Cardiac ventricle fibroblast (primary cell): ENCODE measurements at places on chromosomes 7 and 10. TPM values are rescaled to one million over a fixed set of nuclear protein-coding genes. Genes with fewer than 3 reads are reported as not detected.

Gene SFRP4
- 0.25 and 1.5 TPM in 2 replicates for total RNA-seq

Gene DOCK4
- 6.3 and 11.2 TPM in 2 replicates for total RNA-seq

Gene HOXA7
- total RNA-seq = not detected in 2 replicates

Gene PDZD7
- total RNA-seq = 0.06 and 1.4 TPM in 2 replicates

Gene PLPP4
- total RNA-seq = not detected in 2 replicates

Gene FFAR4
- total RNA-seq = not detected in 2 replicates

Gene PRR15
- total RNA-seq = 4.2 and 4.8 TPM in 2 replicates

Gene TAS2R5
- total RNA-seq = 0.44 and 1.3 TPM in 2 replicates

Gene PAPOLB
- 0.24 TPM in 1 of 2 replicates, not detected in the other for total RNA-seq

Gene ZNF804B
- not detected in 2 replicates for total RNA-seq

Gene CDK6
- 12.2 and 14.4 TPM in 2 replicates for total RNA-seq

Gene PNLIP
- total RNA-seq = not detected in 2 replicates

Gene ZCCHC24
- 87.0 and 88.7 TPM in 2 replicates for total RNA-seq

Gene PLEKHA8
- 4.7 and 5.3 TPM in 2 replicates for total RNA-seq

Gene GIMAP4
- total RNA-seq = 0.54 and 0.56 TPM in 2 replicates

Gene TYW1B
- 0.25 and 0.88 TPM in 2 replicates for total RNA-seq

Gene LRRD1
- total RNA-seq = not detected in 2 replicates

Gene CXCL12
- total RNA-seq = 399 and 440 TPM in 2 replicates

Gene ZNF503
- total RNA-seq = 31.3 and 34.1 TPM in 2 replicates

Gene DDIT4
- total RNA-seq = 275 and 281 TPM in 2 replicates

Gene CDHR1
- total RNA-seq = 0.06 TPM in 1 of 2 replicates, not detected in the other

Gene PHYHIPL
- not detected in 2 replicates for total RNA-seq

Gene ATOH7
- total RNA-seq = not detected in 2 replicates

Gene LRRN3
- total RNA-seq = 0.87 and 7.9 TPM in 2 replicates

Gene PRLHR
- total RNA-seq = not detected in 2 replicates

Gene TMEM236
- 0.06 and 0.15 TPM in 2 replicates for total RNA-seq

Gene GSTO2
- 0.25 and 0.54 TPM in 2 replicates for total RNA-seq

Gene FAM131B
- total RNA-seq = 0.94 and 1.5 TPM in 2 replicates

Gene CNNM1
- 0.05 and 0.06 TPM in 2 replicates for total RNA-seq

Gene SUN3
- not detected in 2 replicates for total RNA-seq

Gene CPA5
- not detected in 2 replicates for total RNA-seq

Gene FXYD4
- total RNA-seq = not detected in 2 replicates

Gene TFAM
- total RNA-seq = 11.3 and 12.4 TPM in 2 replicates

Gene UTF1
- total RNA-seq = not detected in 2 replicates

Gene RBM48
- total RNA-seq = 7.1 and 10.4 TPM in 2 replicates

Gene SPDYE1
- not detected in 2 replicates for total RNA-seq

Gene ZNF425
- 2.4 and 3.5 TPM in 2 replicates for total RNA-seq

Gene OR2A42
- total RNA-seq = 0.12 TPM in 1 of 2 replicates, not detected in the other

Gene CFAP43
- 0.06 and 0.15 TPM in 2 replicates for total RNA-seq

Gene PIK3CG
- 0.39 and 1.2 TPM in 2 replicates for total RNA-seq

Gene GPR85
- 0.39 and 0.50 TPM in 2 replicates for total RNA-seq

Gene RGS10
- total RNA-seq = 64.7 and 67.6 TPM in 2 replicates

Gene NPY4R2
- total RNA-seq = not detected in 2 replicates

Gene OR2A1
- 0.05 TPM in 1 of 2 replicates, not detected in the other for total RNA-seq

Gene PDSS1
- 2.0 and 2.6 TPM in 2 replicates for total RNA-seq

Gene SEMA3A
- total RNA-seq = 0.34 and 0.69 TPM in 2 replicates

Gene GPRIN2
- total RNA-seq = not detected in 2 replicates

Gene MYH16
- not detected in 2 replicates for total RNA-seq

Gene GNAT3
- total RNA-seq = not detected in 2 replicates

Gene OPN1SW
- not detected in 2 replicates for total RNA-seq

Gene CLEC5A
- total RNA-seq = not detected in 2 replicates
